ENCODE measurements at places on chromosomes 1 and 21. TPM values are rescaled to one million over a fixed set of nuclear protein-coding genes. Genes with fewer than 3 reads are reported as not detected.

The TCHH gene
- total RNA-seq = under 0.01 TPM

The AQP10 gene
- not detected for total RNA-seq

DNA sequence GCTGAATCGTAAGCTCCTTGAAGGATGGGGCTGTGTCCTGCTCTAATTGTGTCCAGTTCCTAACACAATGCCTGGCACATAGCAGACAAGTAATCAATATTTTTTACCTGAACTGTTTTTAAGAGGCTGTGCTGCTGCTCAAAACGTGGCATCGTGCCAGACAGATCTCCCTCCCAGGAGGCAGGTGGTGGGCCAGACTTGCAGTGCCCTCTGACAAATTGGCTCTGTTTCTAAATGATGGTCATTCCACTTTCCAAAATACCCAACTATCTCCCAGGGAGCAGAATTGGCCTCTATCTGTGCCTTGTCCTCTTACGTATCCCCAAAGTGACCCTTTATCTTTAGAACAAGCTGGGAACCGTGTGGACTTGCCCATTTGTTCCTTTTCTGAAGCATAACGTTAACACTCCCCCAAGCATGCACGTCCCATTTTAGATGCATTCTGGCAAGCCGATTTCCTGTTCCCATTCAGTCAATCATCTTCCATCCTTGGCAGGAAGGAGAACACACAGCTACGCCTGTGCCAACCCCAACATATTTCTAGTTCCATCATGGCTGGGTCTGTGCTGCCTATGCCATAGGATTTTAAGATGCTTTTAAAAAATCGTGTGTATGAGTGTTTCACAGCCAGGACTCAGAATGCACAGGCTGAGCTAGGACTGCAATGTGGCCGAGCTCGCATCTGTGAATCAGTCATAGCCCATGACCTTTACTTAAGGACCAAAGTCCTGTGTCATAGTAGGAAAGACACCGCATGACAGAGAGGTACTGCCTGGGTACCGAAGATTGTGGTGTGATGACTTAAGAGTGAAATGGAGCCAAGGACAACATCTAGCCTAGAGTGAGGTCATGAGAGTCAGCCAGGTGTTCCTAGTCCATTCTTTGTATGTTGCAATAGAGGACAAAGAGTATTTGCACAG, 408.6 kb downstream of the PRDM2 start:
- no peak for DNase-seq

GRCh38 chr1:53637511-53638359, 101.2 kb downstream of the GLIS1 start:
- DNase-seq = no peak

DNA sequence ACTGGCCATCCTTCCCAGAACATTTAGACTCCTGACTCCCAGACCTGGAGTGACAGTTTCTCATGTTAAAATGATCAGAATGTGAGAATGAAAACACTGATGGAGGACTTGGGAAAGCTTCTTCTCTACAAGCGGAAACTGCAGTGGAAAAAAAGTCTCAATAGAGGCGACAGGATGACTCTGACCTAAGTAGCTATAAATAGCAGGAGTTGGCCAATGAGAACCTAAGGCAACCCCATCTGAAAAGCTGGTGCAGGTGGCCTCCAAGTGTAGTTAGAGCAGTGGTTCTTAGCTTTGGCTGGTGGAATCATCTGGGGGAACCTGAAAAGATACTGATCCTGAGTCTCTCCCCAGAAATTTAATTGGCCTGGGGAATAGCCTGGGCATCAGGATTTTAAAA, 44.2 kb upstream of the EXOSC10 start:
- no peak for DNase-seq

DNA sequence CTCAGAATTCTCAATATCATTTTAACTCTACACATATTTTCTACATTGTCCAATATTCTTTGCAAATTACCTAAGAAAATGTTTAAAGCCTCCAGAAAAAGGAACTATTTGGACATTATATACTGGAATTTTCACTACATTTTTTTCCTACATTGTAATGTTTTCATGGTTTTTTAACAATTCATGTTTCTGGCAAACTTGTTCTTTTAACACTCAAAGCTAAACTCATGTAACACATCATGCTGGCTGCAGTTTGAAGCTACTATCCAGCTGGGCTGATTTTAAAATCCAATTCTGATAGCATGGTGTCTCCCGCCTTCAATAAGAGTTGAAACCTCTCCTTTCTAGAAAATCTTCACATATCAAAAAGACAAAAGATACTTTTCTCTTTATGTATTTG, 52.0 kb downstream of the TGFBR3 start:
- DNase-seq = no peak

GRCh38 chr1:219302697-219303096, 129.0 kb downstream of the LYPLAL1 start:
- no peak for DNase-seq
